ENCODE measurements at places on chromosomes 5 and 9.

DNA sequence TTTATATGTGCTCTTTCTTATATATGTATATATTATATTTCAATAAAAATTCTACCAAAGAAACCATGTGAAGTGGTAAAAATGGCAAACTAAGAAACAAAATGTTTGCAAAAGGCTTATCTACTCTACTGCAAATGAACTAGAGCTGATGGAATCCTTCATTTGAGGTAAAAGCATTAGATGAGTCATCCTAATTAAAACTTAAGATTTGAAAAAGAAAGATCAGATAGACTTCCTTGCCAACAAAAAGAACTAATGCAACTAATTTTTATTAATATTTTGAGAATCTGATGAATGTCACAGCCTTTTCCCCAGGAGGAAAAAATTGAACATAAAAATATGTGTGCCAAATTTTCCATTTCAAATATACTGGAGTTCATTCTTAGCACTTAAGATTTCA, 84.1 kb upstream of the SLCO4C1 start:
- DNase-seq = no peak

DNA sequence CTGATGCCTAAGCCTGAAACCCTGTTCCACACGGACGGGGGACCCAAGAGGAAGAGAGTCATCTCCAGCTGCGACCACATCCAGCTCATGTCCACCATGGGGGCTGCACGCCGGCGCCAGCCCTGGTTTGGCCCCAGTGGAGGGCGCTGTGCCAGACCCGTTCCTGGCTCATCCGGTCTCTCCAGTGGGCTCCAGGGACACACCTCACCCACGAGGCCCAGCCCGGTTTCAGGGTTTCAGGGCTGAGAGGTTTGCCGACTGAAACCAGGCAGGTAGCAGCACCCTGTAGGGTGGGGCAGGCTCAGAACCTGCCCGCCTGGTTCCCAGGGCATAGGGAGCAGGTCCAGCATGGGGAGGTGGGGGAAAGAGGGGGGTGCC, 71.4 kb upstream of the STXBP1 start:
- DNase-seq = no peak

GRCh38 chr5:137629646-137630045, 106.2 kb downstream of the KLHL3 start:
- no peak for DNase-seq

DNA sequence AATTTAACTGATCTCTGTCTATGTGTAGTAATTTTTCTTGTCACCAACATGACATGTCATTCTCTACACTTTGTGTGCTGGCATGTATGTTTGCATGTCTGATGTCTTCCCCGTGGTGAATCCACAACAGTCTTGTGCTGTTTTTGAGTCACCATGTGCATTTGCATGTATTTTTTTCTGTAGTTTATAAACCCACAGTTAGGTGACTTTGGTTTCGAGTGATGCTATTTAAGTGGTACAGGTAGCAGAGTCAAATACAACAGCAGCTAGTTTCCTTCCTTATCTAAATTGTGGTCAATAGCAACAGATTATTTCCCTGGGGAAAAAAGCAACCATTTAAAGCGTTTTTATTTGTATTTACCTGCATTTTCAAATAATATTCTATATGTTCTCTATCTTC, 89.9 kb upstream of the FSD1L start:
- no peak for DNase-seq

DNA sequence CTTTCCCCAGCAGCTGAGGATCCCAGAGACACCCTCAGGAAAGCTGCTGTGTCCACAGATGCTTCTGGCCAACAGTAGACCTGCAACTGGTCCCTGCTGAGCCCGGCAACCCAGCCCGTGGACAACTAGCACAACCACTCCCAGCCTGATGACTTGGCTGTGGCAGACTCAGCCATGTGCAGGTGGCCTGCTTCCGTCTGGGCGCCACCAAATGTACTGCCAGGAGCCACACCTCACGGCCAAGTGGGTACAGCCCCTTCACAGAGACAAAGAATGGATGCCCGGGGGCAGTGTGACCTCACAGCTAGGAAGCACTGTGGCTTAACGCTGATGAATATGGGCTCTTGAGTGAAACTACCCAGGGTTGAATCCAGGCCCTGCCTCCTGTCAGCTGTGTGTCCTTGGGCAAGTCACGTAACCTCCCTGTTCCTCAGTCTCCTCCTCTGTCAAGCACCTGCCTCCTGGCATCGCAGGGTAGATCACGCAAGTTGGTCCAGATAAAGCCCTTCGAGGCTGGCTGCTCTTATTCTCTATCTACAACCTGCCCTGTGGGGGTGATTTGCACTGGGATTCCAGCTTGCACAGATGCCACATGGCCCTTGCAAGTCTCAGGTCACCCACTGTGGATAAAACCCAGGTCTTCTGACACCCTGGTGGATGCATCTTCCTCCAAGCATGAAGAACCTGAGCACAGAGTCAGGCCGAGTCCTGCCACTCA, 225.0 kb downstream of the PBX3 start:
- DNase-seq = no peak

- DNase-seq = no peak
These were observed 107.6 kb downstream of the MUSK start for GRCh38 chr9:110776221-110776620.

DNA sequence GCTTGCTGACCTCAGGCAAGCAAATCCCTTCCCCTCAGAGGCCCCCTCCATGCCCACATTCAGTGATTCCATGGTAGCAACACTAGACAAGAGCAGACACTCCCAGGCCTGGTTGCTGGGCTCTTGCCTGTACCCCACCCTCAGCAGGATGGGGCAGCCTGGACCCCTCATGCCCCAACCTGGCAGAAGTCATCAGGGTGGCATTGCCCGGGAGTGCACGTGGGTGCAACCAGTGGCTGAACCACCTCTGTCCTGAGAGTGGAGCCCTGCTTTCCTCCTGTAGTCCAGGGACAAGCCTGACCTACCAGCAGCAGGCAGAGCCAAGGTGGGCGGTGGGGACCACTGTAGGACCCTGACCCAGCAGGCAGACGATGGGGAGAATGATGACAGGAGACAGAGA, 65.8 kb upstream of the TBC1D2 start:
- no peak for DNase-seq

- DNase-seq = no peak
These were observed 388.4 kb upstream of the PTGER4 start for GRCh38 chr5:40291338-40291737.

GRCh38 chr5:138565100-138565821, 9.9 kb downstream of the HSPA9 start:
- no peak for DNase-seq

GRCh38 chr5:168897387-168898122, 318.4 kb upstream of the PANK3 start:
- no peak for DNase-seq

DNA sequence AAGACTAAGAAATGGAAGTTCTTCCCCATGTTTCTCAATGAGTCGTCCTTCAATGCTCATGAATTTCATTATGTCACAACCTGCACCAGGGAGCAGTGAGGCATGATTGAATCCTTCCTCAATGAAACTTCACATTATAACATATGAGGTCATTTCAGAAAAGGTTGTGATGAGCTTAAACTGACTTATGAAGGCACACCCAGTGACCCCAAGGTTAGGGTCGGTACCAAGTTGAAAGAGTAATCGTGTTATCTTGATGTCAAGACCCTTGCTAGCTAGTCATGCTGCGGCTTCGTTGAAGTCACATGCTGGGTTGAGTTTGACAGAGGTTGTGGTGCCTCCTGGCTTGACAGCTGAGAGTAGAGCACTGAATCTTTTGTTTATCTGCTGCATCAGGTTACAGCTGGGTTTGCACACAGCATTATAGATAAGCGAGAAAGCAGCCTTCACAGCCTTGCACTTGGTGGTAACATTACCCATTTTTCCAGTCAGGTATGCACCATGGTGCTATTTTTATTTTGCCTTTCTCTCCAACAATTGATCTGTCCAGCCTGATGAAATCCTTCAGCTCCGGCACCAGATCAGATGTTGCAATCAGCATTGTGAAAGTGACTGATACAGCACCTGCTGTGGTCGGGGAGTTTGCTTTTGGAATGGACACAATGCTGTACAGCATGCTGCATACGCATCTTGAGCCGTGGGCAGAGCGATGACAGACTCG, 133.2 kb downstream of the ERCC6L2 start:
- DNase-seq = no peak

DNA sequence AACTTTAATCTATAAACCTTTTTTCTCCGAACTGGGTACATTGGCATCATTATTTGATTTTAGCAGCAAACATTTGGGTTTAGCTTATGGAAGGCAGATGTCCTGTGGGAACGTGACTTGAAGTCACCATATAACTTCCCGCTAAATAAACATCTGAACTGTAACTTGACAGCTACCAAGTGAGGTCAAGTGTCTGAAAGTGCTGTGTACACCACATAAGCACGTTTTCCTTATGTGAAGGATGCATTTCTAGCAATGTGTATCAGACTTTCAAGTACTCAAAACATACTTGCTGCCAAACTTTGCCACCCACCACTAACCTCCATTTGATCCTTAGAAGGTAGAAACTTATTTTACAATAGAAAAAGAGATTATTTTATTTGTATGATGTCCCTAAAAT, 35.7 kb downstream of the SLC1A3 start:
- no peak for DNase-seq

DNA sequence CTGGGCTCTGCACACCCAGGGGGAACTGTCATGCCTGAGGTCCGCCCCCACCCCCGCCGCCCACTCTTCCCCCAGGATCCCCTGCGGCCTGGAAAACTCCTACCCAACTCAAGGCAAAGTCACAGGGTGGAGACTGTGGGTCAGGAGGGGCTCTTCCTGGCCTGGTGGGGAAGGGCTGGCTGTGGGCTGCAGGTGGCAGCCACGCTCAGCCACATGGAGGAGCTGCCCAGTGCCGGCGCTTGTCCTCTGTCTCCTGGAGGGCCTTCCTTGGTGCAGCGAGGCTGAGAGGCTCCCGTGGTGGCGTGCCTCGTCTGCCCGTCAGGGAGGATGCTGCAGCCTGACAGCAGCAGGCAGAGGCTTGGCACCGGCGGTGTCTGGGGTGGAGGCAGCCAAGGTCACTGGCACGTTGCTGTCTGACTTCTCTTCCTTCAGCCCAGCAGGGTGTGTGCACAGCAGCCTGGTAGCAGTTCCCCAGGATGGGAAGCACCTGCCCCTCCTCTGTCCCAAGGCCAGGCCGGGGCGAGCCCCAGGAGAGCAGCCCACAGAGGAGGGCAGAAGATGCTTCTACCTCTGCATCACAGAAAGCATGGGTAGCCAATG, 78.1 kb downstream of the ADAMTS2 start:
- no peak for DNase-seq

- DNase-seq = no peak
These were observed 80.3 kb upstream of the RPS23 start for GRCh38 chr5:82358457-82358856.

GRCh38 chr9:90702441-90702955, 59.9 kb upstream of the DIRAS2 start:
- DNase-seq = no peak

GRCh38 chr5:137142346-137142745, 356.8 kb downstream of the SPOCK1 start:
- no peak for DNase-seq

DNA sequence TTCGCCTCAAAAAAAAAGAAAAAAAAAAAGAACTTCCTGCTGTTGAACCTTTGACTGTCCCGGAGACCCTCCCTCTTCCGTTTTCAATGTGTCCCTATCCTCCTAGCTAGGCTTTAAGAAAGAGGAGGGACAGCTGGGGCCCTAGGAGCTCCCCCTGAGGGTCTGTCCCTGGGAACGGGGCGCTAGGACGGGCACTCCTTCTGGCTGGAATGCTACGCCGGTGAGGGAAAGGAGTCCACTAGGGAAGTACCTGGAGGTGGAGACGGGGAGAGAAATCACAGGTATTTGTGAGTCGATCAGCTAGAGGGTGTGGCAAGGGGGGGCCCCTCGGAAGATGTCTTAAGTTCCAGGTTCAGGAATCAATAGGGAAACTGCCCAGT, 4.6 kb downstream of the SIT1 start:
- DNase-seq = no peak

DNA sequence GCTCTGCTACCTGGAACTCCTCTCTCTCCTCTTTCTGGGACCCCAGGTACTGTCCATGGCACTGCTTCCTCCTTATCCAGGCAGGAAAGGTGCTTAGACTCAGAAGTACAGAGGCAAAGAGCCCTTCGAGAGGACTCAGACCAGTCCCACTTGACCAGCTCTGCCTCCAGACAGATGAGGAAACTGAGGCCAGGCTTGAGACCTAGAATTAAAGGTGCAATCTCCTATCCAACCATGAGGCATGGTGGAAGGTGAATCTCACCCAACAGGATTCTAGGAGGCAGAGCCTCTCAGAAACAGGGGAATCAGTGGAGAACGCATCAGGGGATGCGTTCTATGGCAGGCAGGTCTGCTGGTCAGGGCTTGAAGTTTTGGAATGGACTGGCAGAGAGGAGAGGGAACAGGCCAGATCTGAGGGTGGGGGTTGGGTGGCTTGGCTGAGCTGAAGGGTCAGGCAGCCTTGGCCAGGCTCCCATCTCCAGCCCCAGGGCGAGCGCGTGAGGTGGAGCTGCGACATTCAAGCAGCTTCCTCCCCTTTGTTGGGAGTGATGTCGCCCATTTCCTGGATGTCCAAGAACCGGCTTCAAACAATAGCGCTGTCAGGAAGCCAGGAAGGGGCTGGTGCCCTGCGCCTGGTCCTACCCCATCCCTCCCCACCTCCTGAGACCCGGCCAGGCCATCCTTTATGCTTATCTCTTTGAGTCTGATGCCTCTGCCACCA, 26.2 kb downstream of the NDUFA8 start:
- DNase-seq = no peak

- DNase-seq = no peak
These were observed 22.8 kb upstream of the FOXB2 start for GRCh38 chr9:76996700-76997099.

GRCh38 chr5:132264546-132265335, 7.2 kb downstream of the PDLIM4 start:
- DNase-seq = no peak

- DNase-seq = no peak
These were observed 442.9 kb upstream of the FTMT start for GRCh38 chr5:121408778-121409177.

GRCh38 chr5:115940080-115940810, 22.0 kb upstream of the LVRN start:
- DNase-seq = no peak

GRCh38 chr9:130129432-130130061, 42.7 kb upstream of the NCS1 start:
- no peak for DNase-seq

GRCh38 chr5:89047571-89047970, 164.6 kb upstream of the MEF2C start:
- no peak for DNase-seq

- DNase-seq = no peak
These were observed 132.5 kb downstream of the OLFM1 start for GRCh38 chr9:135219676-135220600.

GRCh38 chr5:53820119-53820801, 259.8 kb downstream of the NDUFS4 start:
- no peak for DNase-seq

DNA sequence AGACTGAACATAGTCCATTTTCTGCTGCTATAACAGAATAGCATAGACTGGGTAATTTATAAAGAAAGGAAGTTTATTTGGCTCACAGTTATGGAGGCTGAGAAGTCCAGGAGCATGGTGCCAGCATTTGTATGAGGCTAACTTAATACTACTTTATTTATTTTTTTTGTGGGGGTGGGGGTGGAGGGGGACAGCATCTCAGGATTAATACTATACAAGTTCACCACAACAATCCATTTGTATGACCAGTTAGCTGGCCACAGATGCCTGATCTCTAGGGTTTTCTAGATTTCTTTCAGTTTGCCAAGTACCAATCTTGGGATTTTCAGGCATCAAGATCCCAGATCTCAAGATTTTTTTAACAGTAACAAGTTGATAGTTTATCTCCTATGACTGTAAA, 20.3 kb downstream of the ANGPTL2 start:
- DNase-seq = no peak

All from stimulated activated CD8-positive, alpha-beta memory T cell treated with anti-CD3 and anti-CD28 coated beads, Interleukin-12 subunit alpha, Interleukin-12 subunit beta, amount 100 ng/mL, for 4 hours (primary cell).